ENCODE measurements at places on chromosomes 12 and 14.
A peak's percentile ranks its signal among the peaks of the same experiment; 100 is the strongest.

- DNase-seq, result no peak
Measured at GRCh38 chr12:125015680-125016310, 22.4 kb downstream of the BRI3BP start.

- no peak for DNase-seq
Measured at GRCh38 chr12:128637642-128638606, 185.8 kb downstream of the SLC15A4 start.

DNA sequence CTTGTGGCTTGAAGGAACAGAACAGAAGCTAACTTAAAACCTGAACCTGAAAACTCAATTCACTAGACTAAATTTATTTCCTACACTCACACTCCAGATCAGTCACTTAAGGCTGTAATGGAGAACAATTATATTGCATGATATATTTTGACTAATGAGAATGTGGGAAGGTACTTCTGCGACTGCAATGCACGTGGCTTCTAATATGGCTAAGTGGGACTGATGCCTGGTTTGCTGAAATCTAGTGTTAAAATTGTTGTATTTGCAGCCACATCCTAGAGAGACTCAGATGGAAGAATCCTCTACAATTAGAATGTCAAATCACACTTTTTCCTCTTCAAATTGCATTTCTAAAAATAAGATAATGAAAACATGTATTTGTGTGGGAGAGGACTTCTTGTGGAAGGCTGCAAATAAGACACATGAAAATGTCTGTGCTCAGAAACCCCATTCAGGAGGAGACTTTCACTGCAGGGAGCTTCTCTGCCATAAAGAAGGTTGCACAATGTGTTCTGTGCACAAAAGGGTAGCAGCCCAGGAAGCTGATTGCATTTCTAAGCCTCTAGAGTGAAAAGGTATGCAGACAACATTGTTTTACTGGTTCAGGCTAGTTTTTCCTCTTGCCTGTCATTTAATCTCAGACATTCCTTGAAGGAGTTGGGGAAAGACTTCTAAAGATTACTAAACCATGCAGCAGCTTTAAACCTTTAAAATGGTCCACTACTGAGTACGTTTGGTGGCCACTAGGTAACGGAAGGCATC lies 224.3 kb downstream of the NEDD1 start:
- no peak for DNase-seq

GRCh38 chr12:49910331-49911212 lies 6.9 kb upstream of the FAIM2 start:
- no peak for DNase-seq

GRCh38 chr12:112304436-112304835 lies 77.8 kb downstream of the HECTD4 start:
- no peak for DNase-seq

DNA sequence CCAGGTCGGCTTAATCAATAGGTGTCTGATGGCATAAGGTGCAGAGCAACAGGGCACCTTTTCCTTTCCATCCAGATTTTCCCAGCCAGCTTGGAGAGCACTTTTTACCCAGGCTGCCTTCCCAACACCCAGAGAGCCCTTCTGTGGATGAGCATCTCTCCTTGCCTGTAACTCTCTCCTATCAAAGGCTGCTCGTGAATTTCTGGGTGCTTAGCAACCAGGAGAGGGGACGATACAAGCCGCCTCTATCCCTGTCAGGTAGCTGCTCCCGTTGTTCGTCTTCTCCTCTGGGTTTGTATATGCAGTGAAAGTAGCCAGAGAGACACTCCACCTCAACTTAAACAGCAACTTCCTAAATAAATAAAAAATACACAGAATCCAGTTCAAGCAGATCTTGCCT lies 124.2 kb downstream of the CACNA1C start:
- DNase-seq, result no peak

- DNase-seq, result no peak
Measured at GRCh38 chr12:113598815-113599406, 127.2 kb upstream of the LHX5 start.

GRCh38 chr14:85421186-85421877 lies 108.6 kb upstream of the FLRT2 start:
- DNase-seq, result peak; percentile 37

GRCh38 chr12:49549735-49550692 lies 11.2 kb downstream of the KCNH3 start:
- DNase-seq, result no peak

DNA sequence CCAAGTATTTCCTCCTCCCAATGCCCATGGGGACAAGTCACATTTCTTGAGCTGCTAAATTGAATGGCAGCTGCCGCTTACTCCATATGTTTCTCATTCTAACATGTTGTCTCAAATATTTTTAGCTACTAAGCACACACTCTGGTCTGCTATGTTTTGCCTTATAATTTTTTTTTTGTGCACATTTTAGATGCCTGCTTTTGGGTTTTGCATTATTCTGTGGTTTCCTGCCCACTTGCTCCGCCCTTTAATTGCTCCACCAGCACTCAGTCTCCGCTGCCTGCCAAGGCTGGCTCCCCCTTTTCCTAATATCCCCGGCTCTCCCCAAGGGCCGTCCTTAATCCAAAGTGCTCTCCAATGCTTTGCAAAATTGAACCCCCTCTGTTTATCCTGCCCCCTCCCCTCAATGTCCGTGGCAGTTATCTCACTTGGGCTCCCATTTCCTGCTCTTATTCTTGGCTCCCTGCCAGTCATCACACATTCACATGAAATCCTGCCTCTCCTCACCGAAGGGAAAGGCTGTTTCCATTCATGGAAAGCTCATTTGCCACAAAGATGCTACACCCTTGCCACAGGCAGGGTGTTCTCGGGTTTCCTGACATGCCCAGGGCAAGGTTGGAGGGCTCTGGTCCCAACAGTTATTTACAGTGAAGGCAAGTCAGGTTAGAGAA lies 79.4 kb downstream of the C12orf75 start:
- peak; percentile 10 for DNase-seq

- DNase-seq, result no peak
Measured at GRCh38 chr12:16603260-16603915, 2.6 kb downstream of the LMO3 start.

GRCh38 chr14:99574099-99574880 lies 29.7 kb downstream of the CCDC85C start:
- DNase-seq, result no peak

- DNase-seq, result no peak
Measured at GRCh38 chr12:104197264-104197663, 18.3 kb upstream of the TXNRD1 start.

GRCh38 chr12:113413488-113413939 lies 8.7 kb upstream of the SDSL start:
- DNase-seq, result peak; percentile 47

DNA sequence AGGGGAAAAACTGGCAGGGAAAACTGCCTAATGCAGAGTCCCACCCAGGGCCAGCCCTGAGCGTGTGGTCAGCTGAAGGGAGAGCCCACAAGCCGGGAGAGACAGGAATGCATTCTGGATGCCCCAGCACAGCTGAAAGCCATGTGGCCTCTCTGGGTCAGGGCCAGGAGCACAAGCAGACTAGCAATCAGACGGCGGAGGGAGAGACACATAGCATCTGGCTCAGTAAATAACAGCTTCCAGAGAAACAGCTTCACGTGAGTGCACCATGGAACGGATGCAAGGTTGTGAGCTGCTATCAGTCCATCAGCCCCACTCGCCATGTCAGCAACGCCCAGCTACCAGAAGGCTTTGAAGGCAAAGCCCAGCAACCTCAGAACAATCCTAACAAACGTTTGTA lies 28.2 kb upstream of the TMEM106C start:
- DNase-seq, result no peak

DNA sequence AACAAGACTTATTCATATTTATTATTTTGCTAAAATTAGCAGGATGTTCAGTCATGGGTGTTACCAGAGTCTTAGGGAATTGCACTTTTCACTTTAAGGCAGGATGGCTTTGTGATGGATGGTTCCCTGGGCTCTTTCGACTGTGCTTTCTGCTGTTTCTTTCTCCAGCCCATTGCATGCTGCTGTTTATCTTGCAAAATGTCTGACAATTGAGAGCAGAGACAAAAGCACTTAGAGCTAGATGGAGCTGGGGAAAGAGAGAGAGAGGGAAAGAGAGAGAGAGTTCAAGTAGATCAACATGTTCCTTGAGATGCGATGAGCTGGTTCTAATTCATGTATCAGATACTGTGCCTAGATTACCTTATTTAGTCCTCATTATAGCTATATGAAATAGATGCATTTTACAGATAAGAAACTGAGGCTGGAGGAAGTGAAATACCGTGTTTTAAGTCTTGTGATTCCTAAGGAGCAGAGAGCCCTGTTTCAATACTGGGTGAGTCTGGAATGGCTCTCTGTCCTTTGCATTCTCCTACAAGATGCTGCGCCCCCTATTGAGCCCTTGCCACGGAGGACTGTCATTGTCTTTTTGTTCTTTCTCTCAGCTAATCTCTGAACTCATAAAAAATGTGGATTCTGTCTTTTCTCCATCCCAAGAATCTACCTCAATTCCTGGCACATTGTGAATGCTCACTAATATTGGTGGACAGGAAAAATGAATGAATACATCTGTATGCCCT lies 227.9 kb downstream of the ALG10B start:
- DNase-seq, result no peak

- DNase-seq, result no peak
Measured at GRCh38 chr12:2824541-2824940, 10.3 kb downstream of the NRIP2 start.

- peak; percentile 88 for DNase-seq
Measured at GRCh38 chr12:106300761-106301160, 1.8 kb upstream of the TCP11L2 start.

- DNase-seq, result no peak
Measured at GRCh38 chr14:75501080-75501479, 21.2 kb upstream of the BATF start.

- no peak for DNase-seq
Measured at GRCh38 chr12:106551410-106551809, 31.4 kb upstream of the RFX4 start.

GRCh38 chr14:99246536-99247097 lies 25.4 kb downstream of the BCL11B start:
- no peak for DNase-seq

DNA sequence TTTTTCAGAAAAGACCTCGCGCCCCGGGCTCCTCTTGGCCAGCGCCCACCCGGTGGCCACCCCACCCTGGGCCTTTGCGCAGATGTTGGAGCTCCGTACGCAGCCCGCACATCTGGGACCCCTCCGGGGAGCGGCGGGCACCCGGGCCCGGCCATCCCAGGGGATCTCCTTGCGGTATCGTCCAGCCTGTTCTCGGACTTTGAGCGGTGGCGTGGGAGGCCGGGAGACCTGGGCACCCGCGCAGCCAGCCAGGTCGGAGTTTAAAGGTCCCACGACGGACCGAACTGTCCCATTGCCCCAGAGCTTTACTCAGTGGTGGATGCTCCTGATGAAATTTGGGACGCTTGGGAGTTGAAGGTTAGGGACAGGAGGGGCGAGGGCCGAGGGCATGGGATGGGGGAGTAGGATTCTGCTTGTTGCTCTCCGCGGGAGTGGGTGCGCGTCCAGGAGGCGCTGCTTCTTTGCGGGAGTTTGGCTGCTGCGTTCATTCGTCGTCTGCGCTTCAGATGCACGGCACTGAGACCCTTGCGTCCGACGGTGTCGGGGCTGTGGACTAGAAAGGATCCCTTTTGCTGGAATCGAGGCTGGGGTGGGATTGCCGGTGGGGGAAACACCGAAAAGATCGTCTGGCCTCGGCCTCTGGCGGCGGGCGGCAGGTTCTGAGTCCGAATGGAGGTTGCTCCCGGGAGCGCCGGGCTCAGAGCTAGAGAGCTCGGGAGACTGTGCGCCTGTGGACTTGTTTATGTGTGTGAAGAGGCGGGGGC lies 1.4 kb downstream of the NTF3 start:
- no peak for DNase-seq

GRCh38 chr12:121858662-121859572 lies at the start of gene HPD:
TSS of gene HPD (minus strand) at chr12:121858859. CDS start at chr12:121858823, 36 bp downstream.
- no peak for DNase-seq

GRCh38 chr14:23269193-23269592 lies 16.7 kb downstream of the HOMEZ start:
- no peak for DNase-seq

DNA sequence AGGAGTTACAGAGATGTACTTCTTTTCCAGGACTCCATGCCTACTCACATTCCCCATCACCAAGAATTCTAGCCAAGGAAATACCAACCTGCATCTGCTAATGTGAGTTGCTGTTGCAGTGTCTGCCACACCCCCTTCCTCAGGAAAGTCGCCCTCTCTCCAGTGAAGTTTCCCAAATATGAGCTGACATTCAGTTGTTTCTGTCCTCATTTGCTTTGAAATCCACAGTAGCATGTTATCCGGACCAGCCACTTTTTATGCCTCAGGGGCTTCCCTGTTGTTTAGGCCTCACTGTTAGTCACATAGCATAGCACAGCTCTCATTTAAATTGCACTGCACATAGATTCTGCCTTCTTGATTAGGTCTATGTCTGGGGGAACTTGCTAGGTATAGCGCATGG lies 212.4 kb downstream of the EGLN3 start:
- DNase-seq, result no peak

DNA sequence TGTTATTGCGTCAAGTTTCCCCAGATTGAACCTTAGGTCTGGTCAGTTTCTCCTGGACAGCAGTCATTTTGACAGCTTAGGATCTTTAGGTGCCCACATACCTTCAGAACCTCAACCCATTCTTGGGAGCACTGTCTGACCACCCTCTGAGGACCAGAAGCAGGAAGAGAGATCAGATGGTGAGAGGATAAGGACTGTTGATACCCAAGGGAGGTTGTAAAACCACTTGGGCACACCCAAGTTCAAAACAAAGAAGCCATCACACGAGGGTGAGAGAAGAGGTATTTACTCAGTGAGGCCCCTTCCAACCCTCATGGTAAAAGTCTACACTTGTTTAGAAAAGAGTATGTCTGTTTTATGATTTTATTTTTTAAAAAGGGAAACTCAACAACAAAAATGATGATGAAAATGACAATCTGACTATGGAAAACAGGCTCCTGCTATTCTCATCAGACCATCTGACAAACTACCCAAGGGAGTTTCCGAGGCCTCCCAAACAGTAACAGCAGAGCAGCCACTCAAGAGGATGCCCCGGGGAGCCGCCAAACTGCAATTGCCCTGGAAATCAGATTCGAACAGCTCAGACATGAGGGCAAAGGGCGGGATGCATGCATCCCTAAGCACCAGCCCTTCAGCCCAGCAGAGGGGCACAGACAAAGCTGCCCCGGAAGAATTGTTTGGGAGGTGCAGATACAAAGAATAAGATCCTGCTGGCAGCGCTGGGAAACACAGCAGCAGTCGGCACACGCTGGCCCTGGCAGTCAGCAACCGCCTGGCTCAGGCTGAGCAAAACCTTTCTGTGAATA lies 162.6 kb upstream of the PLEKHG7 start:
- peak; percentile 55 for DNase-seq

DNA sequence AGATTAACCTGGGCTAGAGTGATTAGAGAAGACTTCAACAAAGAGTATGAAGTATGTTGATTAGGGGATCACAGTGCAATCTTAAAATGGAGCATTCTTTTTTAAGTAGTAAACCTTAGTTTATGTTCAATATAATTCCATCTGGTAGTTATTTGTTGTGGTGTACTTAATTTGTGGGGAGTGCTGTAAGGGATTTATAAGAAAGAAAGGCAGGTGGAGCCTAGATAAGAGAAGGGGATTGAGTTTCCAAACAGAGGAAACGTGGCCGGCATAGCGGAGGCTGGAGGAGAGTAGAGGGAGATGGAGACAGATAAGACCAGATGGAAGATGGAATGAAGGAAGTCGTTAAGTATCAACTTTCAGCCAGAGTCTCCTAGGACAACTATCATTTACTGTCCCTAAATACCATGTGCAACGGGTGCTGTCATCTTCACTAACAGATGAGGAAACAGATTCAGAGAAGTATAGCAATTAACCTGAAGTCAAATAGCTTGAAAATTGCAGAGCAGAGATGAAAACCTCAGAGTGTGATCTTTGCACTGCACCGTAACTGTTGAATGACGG lies 38.1 kb downstream of the GOLGA5 start:
- no peak for DNase-seq

- DNase-seq, result peak; percentile 32
Measured at GRCh38 chr12:97306147-97306546, 156.5 kb upstream of the RMST start.

Measured in inflammatory macrophage treated with lipopolysaccharide for 1 hour (primary cell).